HCT116 (cell line): ENCODE measurements at places on chromosomes 2 and 18. TPM values are rescaled to one million over a fixed set of nuclear protein-coding genes. Genes with fewer than 3 reads are reported as not detected.

DNA sequence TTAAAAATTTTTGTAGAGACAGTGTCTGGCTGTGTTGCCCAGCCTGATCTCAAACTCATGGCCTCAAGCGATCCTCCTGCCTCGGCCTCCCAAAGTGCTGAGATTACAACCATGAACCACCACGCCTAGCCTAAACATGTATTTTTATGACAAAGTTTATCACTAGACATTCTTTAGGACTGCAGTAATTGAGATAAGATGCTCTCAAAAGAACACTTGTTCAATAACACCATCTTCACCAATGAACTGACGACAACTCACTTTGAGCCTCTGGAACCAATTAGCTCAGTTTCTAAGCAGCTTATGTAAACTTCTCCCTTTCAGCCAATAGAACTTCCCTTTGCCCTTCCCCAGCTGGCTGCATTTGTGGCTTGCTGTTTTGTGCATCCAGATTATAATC, 15.3 kb upstream of the PPP4R1 start:
- H3K27ac ChIP-seq, result no peak overlapping the region
- H3K36me3 ChIP-seq, result no peaks in the 10 kb centered on the region
- no peak overlapping the region for H3K4me3 ChIP-seq
- DNase-seq, result no peak
- H3K27me3 ChIP-seq, result no peaks in the 10 kb centered on the region

FAHD2B gene
- total RNA-seq, result 25.3 TPM

DNA sequence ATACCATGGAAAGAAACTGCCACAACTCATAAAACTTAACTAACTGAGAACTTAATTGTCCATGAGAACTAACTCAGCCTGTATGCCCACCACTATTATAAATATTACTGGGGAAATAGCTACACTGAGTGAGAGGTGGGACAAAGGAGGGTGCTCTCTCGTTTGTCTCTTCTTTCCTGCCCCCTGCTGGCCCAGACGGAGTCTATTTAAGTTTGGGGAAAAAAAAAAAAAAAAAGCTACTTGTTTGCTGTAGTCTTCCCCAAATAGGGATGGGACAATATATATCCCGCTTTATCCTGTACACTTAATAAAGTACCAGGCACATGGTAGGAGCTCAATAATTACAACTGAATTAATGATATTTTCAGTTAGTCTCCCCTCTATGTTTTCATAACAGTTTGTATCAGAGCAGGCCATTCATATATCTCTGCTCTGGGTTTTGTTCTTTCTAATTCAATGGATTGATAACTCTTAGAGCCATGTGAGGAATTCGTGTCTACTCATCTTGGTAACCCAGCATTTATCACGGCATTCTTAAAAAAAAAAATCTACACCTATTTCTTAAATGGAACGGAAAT, 647.6 kb upstream of the PKDCC start:
- no peaks in the 10 kb centered on the region for H3K27me3 ChIP-seq
- no peak overlapping the region for H3K4me3 ChIP-seq
- no peak overlapping the region for H3K27ac ChIP-seq
- no peaks in the 10 kb centered on the region for H3K4me1 ChIP-seq
- no peak for DNase-seq
- H3K36me3 ChIP-seq, result no peaks in the 10 kb centered on the region

DNA sequence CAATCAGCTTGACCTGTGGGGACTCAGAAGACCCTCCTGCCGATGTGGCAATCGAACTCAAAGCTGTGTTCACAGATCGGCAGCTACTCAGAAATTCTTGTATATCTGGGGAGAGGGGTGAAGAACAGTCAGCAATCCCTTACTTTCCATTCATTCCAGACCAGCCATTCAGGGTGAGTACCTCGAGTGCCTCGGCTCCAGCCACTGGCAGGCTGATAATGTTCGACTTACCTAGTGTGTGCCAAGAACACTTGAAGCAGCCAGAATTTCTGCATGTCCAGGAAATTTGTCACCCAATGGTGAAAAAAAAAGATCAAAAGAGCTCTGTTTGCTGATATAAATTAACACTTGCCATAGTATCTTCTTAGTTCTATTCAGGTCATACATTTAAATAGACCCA, 2.3 kb downstream of the LGALSL start:
- peaks cover 17% of the 10 kb centered on the region; the same call in 1 of the 2 replicates for H3K36me3 ChIP-seq
- H3K27me3 ChIP-seq, result no peaks in the 10 kb centered on the region
- no peak for DNase-seq
- H3K4me3 ChIP-seq, result no peak overlapping the region
- peaks cover 27% of the 10 kb centered on the region for H3K4me1 ChIP-seq

CFAP65 gene
- total RNA-seq, result 0.52 TPM

RSAD2 gene
- total RNA-seq, result not detected

LINC00305 gene
- not detected for total RNA-seq

ALPI gene
- total RNA-seq, result not detected

DNA sequence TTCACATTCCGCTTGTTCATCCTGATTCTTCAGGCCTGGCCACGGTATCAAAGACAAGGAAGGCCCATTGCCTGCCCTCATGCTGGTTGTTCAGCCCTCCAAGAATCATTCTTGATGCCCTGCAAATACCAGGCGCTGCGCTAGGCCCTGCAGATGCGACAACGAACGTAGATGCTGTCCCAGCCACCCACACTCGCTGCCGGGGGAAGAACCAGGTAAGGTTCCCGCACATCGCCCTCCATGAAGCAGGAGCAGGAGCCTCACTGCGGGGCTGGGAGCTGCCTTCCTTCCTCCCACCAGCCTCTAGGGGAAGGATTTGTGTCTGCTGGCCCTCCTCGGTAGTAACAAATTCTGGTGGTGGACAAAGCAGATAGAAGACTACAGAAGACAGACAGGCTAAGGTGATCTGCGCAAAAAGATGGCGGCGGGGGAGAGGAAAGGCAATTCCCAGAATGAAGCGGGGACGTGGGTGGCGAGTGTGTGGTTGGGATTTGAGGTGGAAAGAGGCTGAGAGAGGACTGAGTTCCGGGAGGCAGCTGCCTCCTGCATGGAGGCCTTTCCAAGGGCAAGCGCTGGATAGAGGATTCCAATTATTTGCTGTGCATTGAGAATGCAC, 19.8 kb upstream of the GPR55 start:
- H3K4me3 ChIP-seq, result no peak overlapping the region
- no peaks in the 10 kb centered on the region for H3K36me3 ChIP-seq
- H3K27me3 ChIP-seq, result no peaks in the 10 kb centered on the region
- H3K27ac ChIP-seq, result no peak overlapping the region
- no peaks in the 10 kb centered on the region for H3K4me1 ChIP-seq

- H3K4me3 ChIP-seq, result no peak overlapping the region
- no peaks in the 10 kb centered on the region for H3K27me3 ChIP-seq
- H3K4me1 ChIP-seq, result no peaks in the 10 kb centered on the region
- H3K27ac ChIP-seq, result no peak overlapping the region
Measured at GRCh38 chr2:160650196-160651118, 156.8 kb upstream of the RBMS1 start.

ASPRV1 gene
- total RNA-seq, result 1.1 TPM

DNA sequence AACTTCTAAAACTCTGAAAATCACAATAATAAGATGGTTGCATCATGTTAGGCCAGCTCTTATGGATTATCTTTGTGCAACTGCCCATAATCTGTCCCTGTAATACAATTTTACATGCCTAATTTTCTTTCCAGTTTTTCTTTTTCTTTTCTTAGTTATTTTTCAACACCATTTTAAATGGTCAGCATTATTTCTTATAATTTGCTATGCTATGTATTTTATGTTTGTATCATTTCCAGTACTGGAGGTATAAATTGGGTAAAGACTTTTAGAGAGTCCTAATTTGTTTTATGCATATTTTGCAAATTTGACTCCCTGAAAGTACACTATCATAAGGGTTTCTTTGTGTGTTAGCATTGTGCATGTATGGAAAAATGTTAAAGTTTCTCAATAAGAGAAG, 333.0 kb downstream of the CCDC178 start:
- DNase-seq, result no peak
- no peaks in the 10 kb centered on the region for H3K4me1 ChIP-seq
- no peak overlapping the region for H3K27ac ChIP-seq
- no peaks in the 10 kb centered on the region for H3K36me3 ChIP-seq

DNA sequence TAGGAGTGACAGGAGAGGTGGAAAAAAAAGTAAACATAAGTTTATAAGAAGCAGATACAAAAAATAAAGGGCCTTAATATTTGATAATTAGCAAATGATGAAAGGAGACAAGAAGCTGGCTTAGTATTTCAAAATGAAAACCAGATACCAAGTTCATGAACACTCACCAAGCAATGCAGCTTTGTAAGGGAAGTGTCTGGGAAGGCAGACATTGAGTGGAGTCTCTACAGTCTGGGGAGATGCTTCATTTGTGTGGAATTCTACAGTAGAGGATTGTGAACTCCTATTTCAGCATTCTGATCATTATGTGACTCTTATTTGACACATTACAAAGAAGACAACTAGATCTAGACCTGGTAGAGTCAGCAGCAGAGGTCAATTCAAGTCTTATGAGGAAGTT, 1072.7 kb downstream of the DSC3 start:
- H3K4me1 ChIP-seq, result no peaks in the 10 kb centered on the region
- no peak for DNase-seq
- no peaks in the 10 kb centered on the region for H3K27me3 ChIP-seq
- H3K27ac ChIP-seq, result no peak overlapping the region
- no peaks in the 10 kb centered on the region for H3K36me3 ChIP-seq

GRCh38 chr2:24824071-24824588, 30.9 kb downstream of the CENPO start:
- DNase-seq, result no peak
- no peak overlapping the region for H3K27ac ChIP-seq
- no peaks in the 10 kb centered on the region for H3K27me3 ChIP-seq
- peaks cover 39% of the 10 kb centered on the region; the same call in 1 of the 2 replicates for H3K36me3 ChIP-seq

KIF1A gene
- 0.27 TPM for total RNA-seq

- H3K36me3 ChIP-seq, result no peaks in the 10 kb centered on the region
- H3K4me3 ChIP-seq, result no peak overlapping the region
- H3K27me3 ChIP-seq, result peaks cover 15% of the 10 kb centered on the region; the same call in 1 of the 2 replicates
- H3K27ac ChIP-seq, result no peak overlapping the region
Measured at GRCh38 chr2:100143286-100143685, 896 bp upstream of the AFF3 start.

OBSL1 gene
- total RNA-seq, result 45.2 TPM
